ENCODE measurements at places on chromosomes 16 and 17. TPM values are rescaled to one million over a fixed set of nuclear protein-coding genes. Genes with fewer than 3 reads are reported as not detected.

CDH11 gene
- polyA plus RNA-seq = 250 TPM

KIF19 gene
- polyA plus RNA-seq = 2.1 TPM

PIGS gene
- 65.6 TPM for polyA plus RNA-seq

DNA sequence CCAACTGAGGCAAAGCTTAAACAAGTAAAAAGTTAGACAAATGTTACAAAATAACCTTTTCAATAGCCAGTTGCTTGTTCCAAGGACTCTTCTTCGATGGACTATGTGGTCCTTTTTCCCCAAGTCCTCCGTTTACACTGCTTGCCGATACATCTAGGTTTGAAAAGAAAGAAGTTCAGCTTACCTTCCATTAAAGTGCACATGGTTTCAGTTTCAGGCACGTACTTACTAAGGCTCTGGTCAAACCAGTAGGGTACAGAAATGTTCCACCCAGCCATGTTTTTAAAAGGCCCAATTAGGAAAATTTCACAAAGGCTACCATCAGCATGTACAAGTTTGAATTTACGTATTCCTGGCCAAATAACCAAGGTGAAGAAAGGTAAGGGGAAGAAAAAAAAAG, 2.1 kb downstream of the SRSF2 start:
- H3K4me3 ChIP-seq = peak overlapping the region; percentile 97
- H3K27ac ChIP-seq = peak overlapping the region; percentile 99
- DNase-seq = no peak
- peaks cover 74% of the 10 kb centered on the region for H3K4me1 ChIP-seq
- H3K27me3 ChIP-seq = no peaks in the 10 kb centered on the region

DNA sequence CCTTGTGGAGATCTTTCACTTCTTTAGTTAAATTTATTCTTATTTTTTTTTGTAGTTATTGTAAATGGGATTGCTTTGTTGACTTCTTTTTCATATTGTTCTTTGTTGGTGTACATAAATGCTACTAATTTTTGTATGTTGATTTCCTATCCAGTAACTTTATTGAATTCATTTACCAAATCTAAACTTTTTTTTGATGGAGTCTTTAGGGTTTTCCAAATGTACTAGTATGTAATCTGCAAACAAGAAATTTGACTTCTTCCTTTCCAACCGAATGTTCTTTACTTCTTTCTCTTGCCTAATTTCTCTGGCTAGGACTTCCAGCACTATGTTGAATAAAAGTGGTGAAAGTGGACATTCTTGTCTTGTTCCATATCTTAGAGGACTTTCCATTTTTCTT, 41.8 kb upstream of the NACA2 start:
- H3K4me1 ChIP-seq = no peaks in the 10 kb centered on the region
- no peaks in the 10 kb centered on the region for H3K36me3 ChIP-seq
- H3K27me3 ChIP-seq = no peaks in the 10 kb centered on the region
- DNase-seq = no peak

DNA sequence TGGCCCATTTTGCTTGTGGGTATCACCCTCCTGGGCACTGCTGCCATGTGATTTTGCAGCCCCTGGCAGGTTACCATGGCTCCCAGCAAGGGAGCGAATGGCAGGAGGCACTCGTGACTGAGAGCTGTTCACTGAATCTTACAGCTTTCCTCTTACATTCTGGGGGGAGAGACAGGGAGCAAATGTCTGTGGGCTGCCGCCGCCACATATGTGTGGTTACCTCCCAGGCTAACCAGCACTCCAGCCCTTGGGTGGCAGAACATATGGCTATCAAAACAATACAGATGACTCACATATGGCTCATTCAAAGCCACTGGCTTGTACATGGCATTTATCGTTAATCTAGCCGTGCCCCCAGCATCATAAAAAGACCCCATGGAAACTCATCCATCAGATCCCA, 19.8 kb downstream of the GTF3C1 start:
- no peaks in the 10 kb centered on the region for H3K4me1 ChIP-seq
- no peak overlapping the region for H3K27ac ChIP-seq
- no peak for DNase-seq
- H3K27me3 ChIP-seq = no peaks in the 10 kb centered on the region
- H3K4me3 ChIP-seq = no peak overlapping the region
- H3K36me3 ChIP-seq = peaks cover 100% of the 10 kb centered on the region

DNA sequence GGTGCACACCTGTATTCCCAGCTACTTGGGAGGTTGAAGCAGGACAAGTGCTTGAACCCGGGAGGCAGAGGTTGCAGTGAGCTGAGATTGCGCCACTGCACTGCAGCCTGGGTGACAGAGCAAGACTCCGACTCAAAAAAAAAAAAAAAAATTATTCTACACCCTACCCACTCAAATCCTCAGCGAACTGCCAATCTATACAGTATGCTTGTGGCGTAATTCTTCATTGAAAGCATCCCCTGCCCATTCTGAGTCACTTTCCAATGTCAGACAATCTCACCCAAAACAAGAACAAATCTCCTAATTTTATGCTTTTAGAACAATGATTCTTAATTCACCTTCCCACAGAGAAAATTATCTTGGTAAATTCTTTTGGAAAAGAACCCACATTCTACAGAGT, 12.0 kb downstream of the AMFR start:
- no peaks in the 10 kb centered on the region for H3K27me3 ChIP-seq
- no peak for DNase-seq
- H3K4me3 ChIP-seq = no peak overlapping the region
- no peaks in the 10 kb centered on the region for H3K36me3 ChIP-seq

GRCh38 chr17:33234930-33235685, 58.0 kb downstream of the ASIC2 start:
- no peaks in the 10 kb centered on the region for H3K36me3 ChIP-seq
- no peak overlapping the region for H3K27ac ChIP-seq
- H3K27me3 ChIP-seq = no peaks in the 10 kb centered on the region
- no peak overlapping the region for H3K4me3 ChIP-seq

DNA sequence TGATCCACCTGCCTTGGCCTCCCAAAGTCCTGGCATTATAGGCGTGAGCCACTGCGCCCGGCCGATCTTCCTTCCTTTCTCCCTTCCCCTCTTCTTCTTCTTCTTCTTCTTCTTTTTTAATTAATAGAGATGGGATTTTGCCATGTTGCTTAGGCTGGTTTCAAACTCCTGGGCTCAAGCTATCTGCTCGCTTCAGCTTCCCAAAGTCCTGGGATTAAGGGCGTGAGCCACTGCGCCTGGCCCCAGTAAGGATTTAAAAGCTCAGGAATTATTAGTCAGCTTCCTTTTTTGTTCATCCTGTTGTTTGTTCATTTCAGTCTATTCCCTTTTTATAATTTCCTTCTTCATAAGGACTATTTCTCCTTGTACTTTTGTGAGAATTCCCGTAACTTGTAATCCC, 32.7 kb upstream of the LRRC37A start:
- H3K27ac ChIP-seq = no peak overlapping the region
- H3K4me3 ChIP-seq = no peak overlapping the region
- H3K27me3 ChIP-seq = no peaks in the 10 kb centered on the region
- no peak for DNase-seq

- DNase-seq = no peak
- H3K36me3 ChIP-seq = no peaks in the 10 kb centered on the region
- no peaks in the 10 kb centered on the region for H3K27me3 ChIP-seq
These were observed 9.2 kb upstream of the CCL13 start for GRCh38 chr17:34347063-34347462.

- no peaks in the 10 kb centered on the region for H3K27me3 ChIP-seq
- no peak overlapping the region for H3K4me3 ChIP-seq
- DNase-seq = no peak
- H3K27ac ChIP-seq = no peak overlapping the region
These were observed 26.2 kb downstream of the GPRC5B start for GRCh38 chr16:19858340-19859018.

DNA sequence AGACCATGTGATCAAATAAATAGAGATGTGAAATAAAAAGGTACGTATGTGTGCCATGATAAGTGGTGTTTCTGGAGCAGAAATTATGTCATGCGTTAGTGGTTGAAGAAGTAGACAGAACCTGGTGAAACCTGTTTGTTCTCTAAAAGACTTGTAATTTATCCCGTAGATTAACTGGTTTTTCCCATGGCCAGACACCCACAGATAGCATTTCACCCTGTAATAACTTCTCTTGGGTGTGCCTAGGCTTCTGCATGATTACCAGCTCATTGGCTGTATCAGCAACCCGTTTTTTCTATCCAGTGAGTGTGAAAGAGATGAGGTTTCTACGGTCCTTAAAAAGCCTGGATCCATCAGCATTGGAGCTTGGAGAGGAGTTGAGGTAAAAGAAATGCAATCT, 471.3 kb downstream of the NPIPA7 start:
- H3K27me3 ChIP-seq = peaks cover 18% of the 10 kb centered on the region
- no peak for DNase-seq
- H3K4me3 ChIP-seq = no peak overlapping the region
- no peaks in the 10 kb centered on the region for H3K4me1 ChIP-seq
- no peak overlapping the region for H3K27ac ChIP-seq

DNA sequence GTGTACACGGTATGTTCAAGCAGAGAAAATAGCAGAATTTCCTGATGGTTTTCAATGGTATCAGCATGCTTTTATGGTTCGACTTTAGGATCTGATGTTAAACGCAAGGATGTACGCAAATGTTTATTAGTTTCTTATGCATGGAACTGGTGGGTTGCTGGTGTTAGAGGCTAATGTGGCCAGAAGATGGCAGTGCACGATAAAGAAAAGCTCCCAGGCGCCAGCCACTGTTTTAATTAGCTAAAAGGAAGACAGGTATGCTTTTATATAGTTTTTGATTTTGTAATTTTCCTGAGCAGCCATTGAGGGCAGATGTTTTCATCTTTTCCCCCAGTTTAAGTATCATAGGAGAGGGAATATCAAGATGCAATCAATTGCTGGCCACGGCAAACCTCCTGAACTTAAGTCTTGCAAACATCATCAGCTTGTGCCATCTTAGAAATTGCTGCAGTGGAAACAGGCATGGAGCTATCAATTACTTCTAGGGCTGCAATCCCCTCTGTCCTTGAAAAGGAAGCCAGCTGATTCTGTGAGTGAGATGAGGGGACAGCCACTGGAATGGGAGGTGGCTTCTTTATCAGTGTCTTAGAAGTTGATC, 648.5 kb upstream of the RBFOX1 start:
- H3K4me1 ChIP-seq = no peaks in the 10 kb centered on the region
- H3K27me3 ChIP-seq = no peaks in the 10 kb centered on the region
- no peak overlapping the region for H3K4me3 ChIP-seq
- no peak overlapping the region for H3K27ac ChIP-seq
- no peaks in the 10 kb centered on the region for H3K36me3 ChIP-seq
- no peak for DNase-seq
